Breast epithelium (tissue), 4 donors: ENCODE measurements at places on chromosomes 3 and 15. TPM values are rescaled to one million over a fixed set of nuclear protein-coding genes. Genes with fewer than 3 reads are reported as not detected.

DNA sequence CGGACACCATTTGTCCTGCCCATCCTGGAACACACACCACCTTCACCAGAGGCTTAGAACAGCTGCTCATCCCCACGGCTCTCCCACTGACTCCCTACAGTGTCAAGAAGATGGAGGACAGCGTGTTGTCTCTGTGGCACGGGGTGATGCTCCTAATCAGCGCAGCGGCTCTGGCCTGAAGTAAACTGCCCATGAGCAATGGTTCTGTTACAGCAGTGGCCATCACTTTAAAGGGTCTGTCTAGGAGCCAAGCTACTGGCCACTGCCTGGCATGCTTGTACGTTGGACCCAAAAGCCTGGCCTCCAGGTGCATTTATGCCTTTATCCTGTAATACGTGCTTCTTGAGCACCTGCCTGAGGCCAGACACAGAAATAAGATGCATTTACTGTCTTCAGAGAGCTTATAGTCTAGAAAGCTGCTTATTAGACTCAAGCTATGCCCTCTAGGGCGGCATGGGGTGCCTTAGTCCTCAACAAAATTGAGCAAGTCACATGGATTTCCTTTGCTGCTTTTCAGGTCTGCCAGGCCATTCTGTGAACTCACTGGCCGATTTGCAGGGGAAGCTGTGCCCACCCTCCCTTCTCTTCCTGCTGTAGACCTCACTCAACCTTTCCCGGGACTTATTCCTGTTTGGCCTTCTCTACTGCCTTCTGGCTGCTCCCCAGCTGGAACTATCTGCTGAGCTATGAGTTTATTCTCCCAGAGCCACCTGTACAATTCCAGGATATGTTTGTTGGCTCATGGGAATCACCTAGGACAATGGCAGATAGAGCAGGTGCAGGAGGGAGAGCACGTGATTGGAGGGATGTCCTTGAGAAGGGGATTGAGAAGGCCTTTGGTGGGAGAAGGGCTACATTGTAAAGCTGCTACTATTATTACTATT lies 51.9 kb downstream of the STARD5 start:
- no peak for DNase-seq

GRCh38 chr15:79680720-79681119 lies 216.1 kb downstream of the MTHFS start:
- no peak for DNase-seq

- DNase-seq, result no peak
These were observed 65.5 kb upstream of the SLC7A14 start for GRCh38 chr3:170651260-170651845.

GRCh38 chr3:135097276-135097946 lies 302.4 kb downstream of the EPHB1 start:
- DNase-seq, result no peak

DNA sequence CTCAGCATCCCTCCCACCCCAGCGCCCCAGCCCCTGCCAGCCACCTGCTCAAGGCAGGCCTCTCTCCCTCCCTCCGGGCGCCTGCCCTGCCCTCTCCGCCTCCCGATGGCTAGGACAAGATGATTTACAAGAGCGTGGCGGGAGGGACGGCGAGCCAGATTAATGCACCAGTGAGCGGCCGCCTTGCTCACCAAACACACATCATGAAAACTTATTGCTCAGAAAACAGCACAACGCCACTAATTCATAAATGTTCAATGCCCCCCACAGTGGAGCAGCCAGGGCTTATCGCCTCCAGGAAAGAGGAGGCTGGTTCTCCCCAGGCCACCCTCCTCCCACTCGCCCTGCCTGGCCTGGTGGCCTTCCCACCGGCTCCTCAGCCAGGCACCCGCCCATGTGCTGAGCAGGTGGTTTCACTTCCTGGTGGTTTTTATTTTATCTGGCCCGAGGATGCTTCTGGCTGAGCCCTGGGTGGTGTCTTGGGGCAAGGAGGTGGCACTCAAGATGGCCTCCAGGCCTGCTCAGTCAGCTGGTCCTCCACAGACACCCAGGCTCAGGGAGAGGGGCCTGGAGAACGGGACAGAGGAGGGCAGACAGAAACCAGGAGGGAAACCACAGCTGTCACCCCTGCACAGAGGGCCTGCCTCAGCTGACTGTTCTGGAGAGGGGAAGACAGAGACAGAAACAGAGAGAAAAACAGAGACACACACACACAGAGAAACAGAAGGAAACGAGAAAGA lies 284.9 kb downstream of the UACA start:
- DNase-seq, result no peak

DNA sequence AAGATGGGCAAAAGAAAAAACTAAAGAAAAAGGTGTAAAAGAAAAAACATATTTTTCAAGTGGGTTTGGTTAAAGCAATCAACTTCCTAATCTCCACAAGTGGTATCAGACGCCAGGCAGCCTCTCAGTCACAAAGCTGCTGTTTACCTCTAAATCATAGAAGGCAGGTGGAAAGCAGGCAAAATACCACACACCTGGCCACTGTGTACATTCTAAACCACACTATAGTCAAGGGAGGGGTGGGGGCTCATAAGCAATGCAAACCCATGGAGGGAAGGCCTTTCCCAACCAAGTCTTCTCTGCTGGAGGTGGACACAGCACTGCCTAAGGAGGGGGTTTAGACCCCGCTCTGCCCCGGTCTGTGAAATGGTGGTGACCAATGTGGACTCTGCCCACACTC lies 50.4 kb downstream of the MCF2L2 start:
- DNase-seq, result no peak

The TRPC1 gene
- total RNA-seq, result 13.0 TPM

The SLC22A14 gene
- total RNA-seq, result not detected
